Spinal cord (tissue), 10 donors: ENCODE measurements at places on chromosomes 5 and 9.

GRCh38 chr5:78985725-78986223 is 664 bp upstream of the ARSB start:
- H3K4me1 ChIP-seq = peaks cover 4% of the 10 kb centered on the region
- H3K27me3 ChIP-seq = no peaks in the 10 kb centered on the region
- H3K4me3 ChIP-seq = peak overlapping the region; percentile 63
- no peak for DNase-seq
- no peaks in the 10 kb centered on the region for H3K36me3 ChIP-seq
- peak overlapping the region; percentile 87 for H3K27ac ChIP-seq

DNA sequence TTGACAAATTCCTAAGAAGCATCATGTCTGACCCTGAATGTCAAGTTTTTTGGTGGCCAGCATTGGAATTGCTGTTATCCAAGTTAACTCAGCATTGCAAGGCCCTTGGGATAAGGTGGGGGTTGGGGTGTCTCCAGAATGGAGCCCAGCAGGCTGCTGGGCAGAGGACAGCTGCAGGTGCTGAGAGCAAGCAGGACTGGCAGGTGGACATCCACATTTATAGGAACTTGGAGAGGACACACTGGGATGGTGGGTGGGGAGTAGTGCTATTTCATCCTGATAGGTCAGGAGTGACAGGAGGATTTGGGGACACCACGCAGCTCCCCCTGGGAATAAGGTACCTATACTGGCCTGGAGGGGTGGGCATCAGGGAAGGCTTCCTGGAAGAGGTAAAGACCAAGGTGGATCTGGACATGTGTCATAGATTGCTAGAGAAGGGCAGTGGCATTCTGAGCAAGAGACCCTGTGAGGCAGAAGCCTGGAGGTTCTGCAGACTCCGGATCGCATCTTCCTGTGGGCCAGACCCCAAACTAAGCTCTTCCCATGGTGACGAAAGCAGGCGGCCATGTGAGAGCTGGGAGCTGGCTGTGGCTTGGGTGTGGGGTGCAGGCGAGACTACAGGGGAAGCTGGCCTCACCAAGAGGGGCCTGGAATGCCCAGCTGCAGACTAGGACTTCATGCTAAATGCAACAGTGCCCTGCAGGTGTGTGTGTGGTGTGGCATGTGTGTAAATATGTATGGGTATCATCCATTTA is 148.1 kb downstream of the RGS3 start:
- H3K4me1 ChIP-seq = peaks cover 29% of the 10 kb centered on the region
- DNase-seq = no peak
- no peak overlapping the region for H3K4me3 ChIP-seq
- H3K27ac ChIP-seq = no peak overlapping the region

GRCh38 chr9:84271531-84271900 is 69.0 kb downstream of the SLC28A3 start:
- peak; percentile 63 for DNase-seq
- H3K4me3 ChIP-seq = peak overlapping the region; percentile 40
- no peak overlapping the region for H3K27ac ChIP-seq
- H3K36me3 ChIP-seq = no peaks in the 10 kb centered on the region
- peaks cover 11% of the 10 kb centered on the region for H3K4me1 ChIP-seq
- no peaks in the 10 kb centered on the region for H3K27me3 ChIP-seq

DNA sequence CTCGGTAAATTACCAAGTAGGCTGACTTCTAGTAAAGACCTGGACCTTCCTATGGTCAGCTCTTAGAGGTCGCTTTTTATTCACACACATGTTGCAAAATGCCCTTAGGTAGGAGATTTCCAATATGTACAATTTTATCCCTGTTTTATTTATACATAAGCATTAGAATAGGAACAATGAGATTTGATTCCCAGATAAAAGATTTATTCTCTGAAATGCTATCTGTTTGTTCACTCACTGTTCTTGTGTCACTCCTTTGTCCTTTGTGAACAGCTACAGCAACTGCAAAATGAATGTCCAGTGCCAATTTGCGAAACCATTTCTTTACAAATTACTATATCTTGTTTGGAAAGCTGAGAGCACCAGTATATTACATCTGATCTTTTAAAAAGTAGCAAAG is 991.5 kb upstream of the TYRP1 start:
- no peak overlapping the region for H3K4me3 ChIP-seq
- H3K4me1 ChIP-seq = no peaks in the 10 kb centered on the region
- no peaks in the 10 kb centered on the region for H3K36me3 ChIP-seq
- H3K27ac ChIP-seq = no peak overlapping the region

DNA sequence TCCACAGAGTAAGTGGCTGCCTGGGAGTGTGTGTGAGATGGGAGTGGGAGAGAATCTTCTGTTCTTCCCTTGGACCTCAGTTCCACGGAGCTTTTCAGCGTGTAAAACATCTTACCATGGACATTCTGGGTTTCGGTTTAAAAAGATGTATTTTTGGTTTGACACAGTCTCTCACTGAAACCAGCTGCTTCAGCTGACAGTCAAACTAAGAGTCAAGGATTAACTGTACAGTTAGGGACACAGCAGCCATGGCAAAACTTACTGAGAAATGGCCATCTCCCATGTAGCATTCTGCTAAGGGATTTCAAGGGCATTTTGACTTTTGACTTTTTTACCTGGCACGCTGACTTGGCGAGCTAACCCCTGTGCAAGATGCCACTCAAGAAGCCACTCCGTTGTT is 93.8 kb upstream of the IL12B start:
- H3K4me1 ChIP-seq = no peaks in the 10 kb centered on the region
- DNase-seq = no peak
- H3K36me3 ChIP-seq = no peaks in the 10 kb centered on the region
- H3K27ac ChIP-seq = no peak overlapping the region
- H3K4me3 ChIP-seq = no peak overlapping the region

- no peaks in the 10 kb centered on the region for H3K36me3 ChIP-seq
- DNase-seq = no peak
- H3K4me3 ChIP-seq = no peak overlapping the region
- H3K27me3 ChIP-seq = no peaks in the 10 kb centered on the region
- no peaks in the 10 kb centered on the region for H3K4me1 ChIP-seq
These were observed 1257.8 kb downstream of the MAT2B start for GRCh38 chr5:164763206-164763605.

DNA sequence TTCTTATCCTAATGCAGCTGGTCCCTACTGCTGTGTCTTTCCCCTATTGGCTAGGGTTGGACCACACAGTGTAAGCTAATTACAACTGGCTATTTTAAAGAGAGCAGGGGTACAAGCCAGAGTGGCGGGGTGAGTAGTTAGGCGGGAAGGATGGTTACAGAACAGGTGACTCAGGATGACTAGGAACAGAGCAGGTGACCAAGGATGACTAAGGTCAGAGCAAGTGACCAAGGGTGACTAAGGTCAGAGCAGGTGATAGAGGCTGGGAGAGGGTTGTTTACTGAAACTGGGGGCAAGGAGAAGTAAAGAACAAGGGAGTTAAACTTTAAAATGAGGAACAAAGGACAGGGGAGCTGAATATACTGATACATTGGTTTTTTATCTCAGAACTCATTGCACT is 125.4 kb downstream of the PTTG1 start:
- DNase-seq = no peak
- no peaks in the 10 kb centered on the region for H3K36me3 ChIP-seq
- H3K4me3 ChIP-seq = no peak overlapping the region
- H3K4me1 ChIP-seq = no peaks in the 10 kb centered on the region
- H3K27me3 ChIP-seq = peaks cover 2% of the 10 kb centered on the region
- no peak overlapping the region for H3K27ac ChIP-seq

- no peak for DNase-seq
- H3K4me3 ChIP-seq = no peak overlapping the region
- H3K27me3 ChIP-seq = no peaks in the 10 kb centered on the region
These were observed 4.7 kb upstream of the STOML2 start for GRCh38 chr9:35107297-35108290.

DNA sequence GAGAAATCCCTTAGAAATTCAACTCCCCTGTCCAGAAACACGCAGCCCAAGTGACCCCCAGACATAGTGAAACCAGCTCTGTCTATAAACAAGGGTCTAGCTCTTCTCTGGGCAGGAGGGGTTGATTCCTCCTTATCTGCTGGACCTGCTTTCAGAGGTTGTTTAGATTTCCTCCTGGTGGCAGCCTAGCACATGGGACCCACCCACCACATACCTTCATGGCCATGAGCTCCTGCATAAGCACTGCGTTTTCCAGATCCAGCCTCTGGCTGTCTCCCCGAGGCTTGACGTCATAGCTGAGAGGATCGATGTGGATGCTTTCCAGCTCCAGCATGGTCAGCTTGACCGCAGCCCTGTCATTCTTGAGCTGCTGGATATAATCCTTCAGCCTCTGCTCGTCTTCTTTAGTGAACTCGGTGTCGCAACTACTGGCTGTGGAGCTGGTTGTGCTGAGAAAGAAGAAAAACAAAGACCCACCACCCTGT is 77.0 kb downstream of the DCP2 start:
- H3K4me1 ChIP-seq = peaks cover 20% of the 10 kb centered on the region
- DNase-seq = no peak
- no peak overlapping the region for H3K27ac ChIP-seq
- H3K27me3 ChIP-seq = no peaks in the 10 kb centered on the region
- H3K4me3 ChIP-seq = no peak overlapping the region

DNA sequence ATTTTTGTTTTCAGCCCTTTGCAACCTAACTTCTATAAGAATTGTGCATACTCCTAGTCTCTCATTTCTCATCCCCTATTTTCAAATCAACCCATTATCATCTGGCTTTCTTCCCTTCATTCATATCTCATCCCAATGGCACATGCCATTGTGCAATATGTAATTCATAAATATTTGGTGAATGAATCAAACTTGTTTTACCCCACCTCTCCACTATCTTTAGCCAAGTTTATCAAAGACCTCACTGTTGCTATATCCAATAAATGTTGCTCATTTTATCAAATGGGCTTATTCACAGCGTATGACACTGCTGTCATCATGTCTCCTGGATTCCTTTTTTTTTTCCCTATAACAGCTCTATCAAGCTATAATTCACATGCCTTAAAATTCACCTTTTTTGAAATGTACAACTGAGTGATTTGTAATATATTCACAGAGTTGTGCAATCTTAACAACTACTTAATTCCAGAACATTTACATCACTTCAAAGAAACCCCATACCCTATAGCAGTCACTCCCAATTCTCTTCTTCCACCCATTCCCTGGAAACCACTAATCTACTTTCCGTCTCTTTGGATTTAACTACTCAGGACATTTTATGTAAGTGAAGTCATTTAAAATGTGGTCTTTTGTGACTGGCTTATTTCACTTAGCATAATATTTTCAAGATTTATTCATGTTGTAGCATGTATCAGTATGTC is 214.4 kb upstream of the PAPPA start:
- H3K4me1 ChIP-seq = no peaks in the 10 kb centered on the region
- no peaks in the 10 kb centered on the region for H3K27me3 ChIP-seq
- no peak for DNase-seq
- H3K36me3 ChIP-seq = no peaks in the 10 kb centered on the region
- no peak overlapping the region for H3K4me3 ChIP-seq

DNA sequence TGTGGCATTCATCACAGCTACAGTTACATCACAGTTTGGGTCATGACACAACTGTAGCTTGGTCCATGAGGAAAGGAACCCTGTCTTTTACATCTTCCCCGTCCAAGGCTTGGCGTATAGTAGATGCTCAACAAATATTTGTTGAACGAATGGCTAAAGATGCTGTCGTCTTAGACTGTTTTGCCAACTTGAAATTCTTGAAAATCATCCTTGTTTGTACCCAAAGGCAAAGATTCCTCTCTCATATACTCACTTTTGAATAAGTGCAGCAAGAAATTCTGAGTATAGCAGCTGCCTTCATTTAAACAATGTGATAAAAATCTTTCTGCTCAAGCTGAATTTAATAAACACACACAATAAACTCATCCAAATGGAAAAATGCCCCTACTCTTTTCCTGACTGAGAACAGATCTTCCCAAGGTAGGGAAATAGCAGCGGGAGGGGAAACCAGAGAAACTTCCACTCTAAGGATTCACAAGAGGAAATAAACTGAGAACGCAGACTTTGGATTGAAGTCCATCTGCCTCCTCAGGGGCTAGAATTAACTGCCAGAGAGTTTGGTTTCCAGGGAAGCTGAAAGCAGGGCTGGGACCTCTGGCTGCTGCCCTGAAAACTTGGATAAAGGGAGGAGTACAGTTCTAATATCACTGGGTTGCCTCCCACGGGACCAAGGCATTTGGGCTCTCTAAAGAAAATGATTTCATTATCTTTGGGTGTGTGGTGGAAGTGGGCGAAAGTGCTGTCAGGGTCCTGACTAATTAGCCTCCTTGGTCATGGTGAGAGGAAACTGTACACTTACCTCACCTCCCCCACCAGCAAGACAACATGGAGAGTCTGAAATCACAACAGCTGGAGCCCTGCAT is 99.1 kb downstream of the DPYSL3 start:
- H3K4me1 ChIP-seq = peaks cover 9% of the 10 kb centered on the region
- H3K36me3 ChIP-seq = peaks cover 42% of the 10 kb centered on the region
- no peak overlapping the region for H3K4me3 ChIP-seq
- no peaks in the 10 kb centered on the region for H3K27me3 ChIP-seq
- DNase-seq = no peak
- H3K27ac ChIP-seq = peak overlapping the region; percentile 2

DNA sequence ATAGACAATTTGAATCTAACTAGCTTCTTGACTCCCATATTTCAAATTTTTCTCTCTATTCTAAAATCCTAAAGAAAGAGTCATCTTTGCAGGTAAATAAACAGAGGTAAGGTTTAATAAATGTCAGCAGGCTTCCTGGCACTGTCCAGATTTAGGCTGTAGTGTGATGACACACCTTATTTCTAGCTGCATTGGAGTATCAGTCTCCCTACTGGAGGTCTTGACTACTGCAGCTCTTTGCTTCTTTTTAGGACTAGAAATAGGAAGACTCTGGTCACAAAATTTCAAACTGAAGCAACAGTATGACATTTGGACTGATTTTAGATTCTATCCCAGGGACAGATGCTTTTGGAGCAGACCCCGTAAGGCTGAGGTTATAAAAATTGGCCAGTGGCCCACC is 40.7 kb upstream of the PPP3R2 start:
- no peak overlapping the region for H3K4me3 ChIP-seq
- no peak overlapping the region for H3K27ac ChIP-seq
- no peaks in the 10 kb centered on the region for H3K27me3 ChIP-seq
- H3K36me3 ChIP-seq = no peaks in the 10 kb centered on the region
- no peaks in the 10 kb centered on the region for H3K4me1 ChIP-seq
- no peak for DNase-seq

DNA sequence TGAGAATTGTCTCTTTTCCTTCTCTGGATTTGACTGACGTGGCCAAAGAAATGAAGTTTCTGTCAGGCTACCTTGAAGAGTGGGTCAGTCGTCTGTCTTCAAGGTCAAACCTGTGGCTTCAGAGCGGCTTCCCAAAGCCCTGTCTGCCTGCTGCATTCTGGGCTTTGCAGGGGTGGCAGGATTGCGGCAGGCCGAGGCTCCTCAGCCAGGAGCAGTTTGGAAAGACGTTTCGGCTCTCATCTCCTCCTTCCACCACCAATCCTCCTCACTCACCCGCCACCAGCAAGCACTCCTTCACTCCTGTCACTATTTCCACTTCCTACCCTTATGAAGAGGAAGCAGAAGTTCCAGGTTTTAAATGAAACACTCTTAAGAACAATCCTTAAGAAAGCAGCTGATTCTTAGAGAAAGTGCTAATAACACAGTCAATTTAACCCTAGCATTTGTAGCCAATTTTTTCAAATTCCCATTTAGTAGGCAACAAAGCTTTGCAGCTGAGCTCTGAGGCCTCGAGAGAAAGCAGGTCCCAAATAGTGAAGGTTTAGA is 351.7 kb downstream of the ZNF608 start:
- H3K4me1 ChIP-seq = peaks cover 14% of the 10 kb centered on the region
- H3K36me3 ChIP-seq = no peaks in the 10 kb centered on the region
- no peaks in the 10 kb centered on the region for H3K27me3 ChIP-seq
- no peak overlapping the region for H3K27ac ChIP-seq

- no peaks in the 10 kb centered on the region for H3K27me3 ChIP-seq
- H3K27ac ChIP-seq = no peak overlapping the region
- H3K4me3 ChIP-seq = no peak overlapping the region
- no peaks in the 10 kb centered on the region for H3K4me1 ChIP-seq
- H3K36me3 ChIP-seq = no peaks in the 10 kb centered on the region
- no peak for DNase-seq
These were observed 80.4 kb downstream of the LIX1 start for GRCh38 chr5:97062046-97062445.
